NCI-H446 (cell line): ENCODE measurements at places on chromosomes 1 and 21.

DNA sequence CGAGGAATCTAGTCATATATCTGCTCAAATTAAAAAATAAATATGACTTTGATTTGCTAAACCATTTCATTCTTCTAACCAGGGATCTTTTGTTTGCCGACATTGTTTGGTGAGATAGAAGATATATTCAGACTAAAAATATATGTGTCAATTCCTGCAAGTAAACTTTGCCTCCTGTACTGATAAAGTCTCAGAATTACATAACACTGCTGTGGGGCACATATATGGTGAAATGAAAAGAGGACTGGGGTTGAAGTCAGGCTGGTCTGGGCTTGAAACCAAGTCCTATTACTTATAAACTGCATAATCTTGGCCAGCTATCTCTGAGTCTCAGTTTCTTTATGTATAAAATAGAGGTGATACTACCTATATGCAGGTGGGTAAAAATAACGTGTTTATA lies 9.8 kb downstream of the SCMH1 start:
- DNase-seq: no peak

DNA sequence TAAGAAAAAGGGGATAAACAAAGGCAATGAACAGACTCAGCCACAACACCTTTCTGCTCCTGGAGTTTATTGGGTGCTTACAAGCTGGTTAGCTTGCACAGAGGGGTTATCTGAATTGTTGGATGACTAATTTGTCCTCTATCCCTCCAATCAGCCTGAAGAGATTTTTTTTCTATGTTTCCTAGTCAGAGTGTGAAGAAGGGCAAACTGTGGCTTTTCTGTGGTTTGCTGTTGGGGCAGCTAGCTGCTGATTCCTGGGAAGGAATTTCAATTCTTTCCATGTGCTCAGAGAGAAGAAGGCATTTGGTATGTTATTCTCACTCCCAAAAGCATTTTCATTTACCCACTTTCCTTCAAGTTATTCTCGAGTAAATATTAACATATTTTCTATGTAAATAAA lies 48.6 kb downstream of the PCP4 start:
- DNase-seq: no peak

DNA sequence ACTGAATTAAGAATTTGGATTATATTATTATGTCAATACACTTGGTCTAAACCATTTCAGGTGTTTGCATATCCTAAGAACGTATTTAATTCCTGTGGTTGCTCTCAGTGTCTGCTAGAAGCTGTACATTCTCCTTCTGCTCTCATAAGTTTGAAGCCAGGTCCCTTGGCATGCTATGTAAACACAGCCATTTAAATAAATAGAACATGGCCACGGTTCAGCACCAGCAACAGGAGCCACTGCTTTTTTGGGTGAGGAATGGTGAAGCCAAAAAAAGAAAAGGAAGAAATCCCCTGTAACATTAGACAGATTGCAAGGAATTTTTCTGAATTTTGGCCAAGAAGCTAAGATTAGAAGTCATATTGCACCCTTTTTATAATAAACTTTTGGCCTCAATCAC lies 19.1 kb downstream of the CCN1 start:
- DNase-seq: peak; percentile 30

GRCh38 chr1:225253173-225253572 lies 174.7 kb downstream of the LBR start:
- DNase-seq: no peak

DNA sequence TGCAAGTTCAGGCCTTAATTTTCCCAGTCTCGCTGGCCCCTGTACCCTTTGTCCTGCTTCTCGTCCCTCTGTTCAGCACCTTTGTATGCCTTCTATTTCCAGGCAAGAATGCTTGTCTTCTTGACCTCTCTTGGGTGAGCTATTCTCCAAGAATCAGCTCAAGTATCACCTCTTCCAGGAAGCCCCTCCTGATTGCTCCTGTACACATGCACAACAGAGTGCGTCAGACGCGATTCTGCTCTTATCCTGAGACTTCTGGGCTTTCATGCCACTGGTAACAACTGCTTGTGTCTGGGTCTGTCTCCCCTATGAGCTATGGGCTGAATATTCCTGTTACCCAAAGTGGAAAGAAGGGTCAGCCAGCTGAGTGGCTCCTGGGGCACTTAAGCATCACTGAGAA lies 170.8 kb downstream of the GRIK3 start:
- no peak for DNase-seq

DNA sequence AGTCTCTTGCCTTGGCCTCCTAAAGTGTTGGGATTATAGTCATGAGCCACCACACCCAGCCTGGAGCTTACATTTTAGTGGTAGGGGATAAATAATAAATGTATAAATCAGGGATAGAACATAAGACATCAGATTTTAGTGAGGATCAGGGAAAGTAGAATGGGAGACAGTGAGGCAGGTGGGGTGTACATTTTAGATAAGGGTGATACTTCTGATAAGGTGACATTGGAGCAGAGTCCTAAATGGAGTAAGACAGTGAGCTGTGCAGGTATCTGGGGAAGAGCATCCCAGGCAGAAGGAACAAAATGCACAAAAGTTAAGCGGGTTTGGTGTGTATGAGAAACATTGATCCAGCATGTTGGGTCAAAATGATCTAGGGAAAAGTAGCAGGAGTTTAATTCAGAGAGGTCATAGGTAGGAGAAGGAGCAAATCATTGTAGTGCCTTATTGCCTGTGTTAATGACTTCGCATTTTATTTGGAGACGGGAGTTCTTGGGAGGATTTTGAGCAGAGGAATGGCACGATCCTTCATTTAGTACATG lies 11.1 kb downstream of the EPB41 start:
- no peak for DNase-seq

GRCh38 chr1:206951318-206952100 lies 5.2 kb upstream of the PIGR start:
- no peak for DNase-seq

DNA sequence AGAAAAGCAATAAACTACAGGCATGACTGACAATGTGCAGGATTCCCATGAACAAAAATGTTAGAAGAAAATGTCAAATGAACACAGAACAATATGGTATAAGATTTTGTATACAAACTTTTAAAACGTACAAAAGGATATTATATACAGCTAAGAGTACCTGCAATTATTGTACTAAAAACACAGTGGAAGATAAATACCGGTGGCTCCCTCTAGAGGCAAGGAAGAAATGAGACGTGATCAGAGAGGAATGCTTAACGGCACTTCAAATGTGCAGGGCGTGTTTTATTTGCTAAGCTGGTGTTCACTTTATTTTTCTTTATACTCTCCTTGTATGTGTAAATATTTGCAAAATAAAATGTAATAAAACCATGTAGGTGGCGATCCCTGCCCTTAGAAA lies 191.8 kb upstream of the SAMSN1 start:
- DNase-seq: no peak

GRCh38 chr1:150562446-150563339 lies 13.5 kb downstream of the ADAMTSL4 start:
- no peak for DNase-seq

- DNase-seq: no peak
These were observed 819 bp upstream of the GPR3 start for GRCh38 chr1:27391511-27392095.

DNA sequence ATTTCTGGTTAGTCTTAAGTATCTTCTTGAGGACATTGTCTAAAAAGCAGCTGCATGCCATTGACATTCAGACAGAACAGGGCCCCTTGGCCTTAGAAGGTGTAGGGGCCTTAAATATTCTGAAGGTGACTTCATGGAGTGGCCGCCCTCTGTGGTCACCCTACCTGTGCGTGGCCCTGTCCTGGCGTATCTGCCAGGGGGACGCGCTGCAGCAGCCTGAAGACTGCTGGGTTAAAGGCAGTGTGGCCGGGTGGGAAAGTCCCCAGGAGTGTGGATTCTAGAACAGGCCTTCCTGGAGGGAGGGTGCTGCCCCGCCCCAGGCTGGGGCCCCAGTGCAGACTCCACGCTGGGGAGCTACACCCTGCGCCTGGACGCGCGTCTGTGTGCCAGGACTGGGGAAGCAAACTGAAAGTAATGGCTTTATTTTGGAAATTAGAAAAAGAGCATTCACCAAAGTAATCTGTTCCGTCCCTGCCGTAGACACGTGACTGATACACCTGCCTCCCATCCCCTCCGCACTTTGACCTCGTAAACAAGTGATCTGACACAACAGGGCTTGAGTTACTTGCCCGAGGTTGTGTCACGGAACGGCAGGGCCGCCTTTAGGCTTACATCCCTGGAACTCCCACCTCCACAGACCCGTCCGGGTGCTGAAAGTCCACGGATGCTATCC lies 1.8 kb downstream of the AGPAT3 start:
- DNase-seq: no peak

DNA sequence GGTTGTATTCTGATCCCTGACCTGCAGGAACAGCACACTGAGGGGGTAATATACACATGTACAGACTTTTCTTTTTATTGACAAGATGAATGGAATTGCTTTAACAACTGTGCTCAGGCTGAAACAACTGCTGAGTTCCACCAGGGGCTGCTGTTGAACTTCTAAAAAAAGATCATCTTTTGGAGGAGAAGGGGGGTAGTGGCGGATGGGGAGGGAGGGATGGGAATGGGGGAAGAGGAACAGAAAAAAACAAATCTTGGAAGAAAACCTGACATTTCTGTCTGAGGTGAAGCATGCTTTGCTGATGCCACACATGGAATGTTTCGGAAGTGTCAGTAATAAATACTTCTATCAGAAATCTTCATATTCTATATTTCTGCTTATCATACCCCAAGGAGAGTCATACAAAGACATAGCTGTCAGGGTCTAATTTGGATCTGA lies 75.0 kb downstream of the RWDD3 start:
- DNase-seq: peak; percentile 56

DNA sequence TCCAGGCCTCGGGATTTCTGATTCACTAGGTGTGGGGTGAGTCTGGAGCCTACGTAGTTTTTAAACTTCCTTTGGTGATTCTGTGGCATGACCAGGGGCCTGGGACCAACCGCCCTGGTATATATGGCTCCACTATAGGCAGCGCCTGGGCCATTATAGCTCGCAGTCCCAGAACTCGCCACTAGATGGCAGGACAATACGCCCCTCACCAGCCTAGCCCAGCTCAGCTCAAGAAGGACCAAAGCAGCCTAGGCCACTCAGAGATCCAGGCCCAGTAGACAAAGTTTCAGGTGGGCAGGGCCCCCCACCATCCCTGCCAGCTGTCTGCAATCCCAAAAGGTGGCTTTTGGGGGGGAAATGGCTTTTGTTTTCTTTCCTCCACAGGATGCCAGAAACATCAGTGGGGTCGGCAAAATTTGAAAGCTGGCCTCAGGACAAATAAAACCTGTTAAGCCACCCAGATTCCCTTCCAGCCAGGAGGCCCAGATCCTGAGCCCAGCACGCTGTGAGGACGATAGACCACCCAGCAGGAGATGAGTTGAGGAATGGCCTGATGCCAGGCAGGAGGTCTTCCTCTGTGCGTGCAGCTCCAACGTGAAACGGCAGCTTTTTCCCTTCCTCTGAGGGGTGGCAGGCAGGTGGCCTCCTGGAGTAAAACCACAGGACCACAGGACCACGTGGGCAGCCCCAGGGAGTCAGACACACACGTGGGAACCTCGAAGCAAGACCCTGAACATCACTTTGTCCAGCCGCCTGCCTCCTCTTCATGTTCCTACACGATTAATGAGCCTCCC lies 24.8 kb upstream of the TMEM51 start:
- peak; percentile 81 for DNase-seq

GRCh38 chr21:44505673-44506278 lies 34.2 kb downstream of the KRTAP10-1 start:
- no peak for DNase-seq

- no peak for DNase-seq
These were observed 3.8 kb downstream of the NFIA start for GRCh38 chr1:61085983-61086644.

- no peak for DNase-seq
These were observed 109.6 kb upstream of the NGF start for GRCh38 chr1:115447672-115448071.

- DNase-seq: peak; percentile 66
These were observed 10.9 kb downstream of the ERRFI1 start for GRCh38 chr1:8015036-8015808.

GRCh38 chr1:218348628-218349071 lies 3.5 kb downstream of the TGFB2 start:
- DNase-seq: no peak

DNA sequence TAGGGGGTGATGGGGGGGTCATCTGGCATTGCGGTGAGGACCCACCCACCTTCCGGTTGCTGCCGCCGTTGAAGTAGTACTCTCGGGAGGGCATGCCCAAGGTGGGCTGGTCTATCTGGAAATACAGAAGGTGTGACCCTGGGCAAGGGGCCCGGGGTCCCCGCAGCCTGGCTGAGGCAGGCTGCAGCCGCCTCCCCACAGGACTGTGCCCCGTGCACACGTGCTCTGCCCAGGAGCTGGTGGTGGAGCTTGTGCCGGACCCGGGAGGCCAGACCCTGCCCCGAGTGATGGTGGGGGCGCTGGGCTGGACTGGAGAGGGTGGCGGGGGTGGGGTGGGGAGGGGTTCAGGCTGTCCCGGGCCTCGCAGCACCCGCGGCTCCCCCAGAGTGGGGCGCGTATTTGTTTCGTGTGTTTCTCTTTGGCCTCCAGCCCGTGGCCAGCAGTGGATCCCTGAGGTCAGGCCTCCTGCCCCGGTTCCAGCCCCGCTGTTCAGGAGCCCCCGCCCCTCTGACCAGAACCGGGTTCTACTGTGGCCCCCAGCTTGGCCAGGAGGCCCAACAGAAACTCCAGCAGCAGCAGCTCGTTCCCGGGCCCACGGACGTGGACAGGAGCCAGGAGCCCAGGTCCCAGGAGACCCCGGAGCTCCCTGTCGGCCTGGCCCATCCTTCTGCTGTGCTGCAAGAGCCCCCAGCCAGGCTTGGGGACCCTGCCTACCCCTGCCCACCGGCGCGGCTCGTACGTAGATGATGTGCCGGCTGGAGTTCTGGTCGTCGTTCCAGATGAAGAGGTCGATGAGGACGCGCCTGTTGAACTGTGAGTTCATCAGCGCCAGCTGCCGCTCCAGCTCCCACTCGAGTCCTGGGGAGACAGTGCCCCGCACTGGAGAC lies 19.2 kb downstream of the PRXL2B start:
- DNase-seq: no peak

GRCh38 chr1:1318777-1319645 lies 5.4 kb downstream of the INTS11 start:
- DNase-seq: no peak

- no peak for DNase-seq
These were observed 436.8 kb downstream of the CAMTA1 start for GRCh38 chr1:7221826-7222694.

- DNase-seq: no peak
These were observed 32.1 kb downstream of the CD247 start for GRCh38 chr1:167486090-167486824.

- no peak for DNase-seq
These were observed 87.4 kb upstream of the HIVEP3 start for GRCh38 chr1:42006093-42006492.

DNA sequence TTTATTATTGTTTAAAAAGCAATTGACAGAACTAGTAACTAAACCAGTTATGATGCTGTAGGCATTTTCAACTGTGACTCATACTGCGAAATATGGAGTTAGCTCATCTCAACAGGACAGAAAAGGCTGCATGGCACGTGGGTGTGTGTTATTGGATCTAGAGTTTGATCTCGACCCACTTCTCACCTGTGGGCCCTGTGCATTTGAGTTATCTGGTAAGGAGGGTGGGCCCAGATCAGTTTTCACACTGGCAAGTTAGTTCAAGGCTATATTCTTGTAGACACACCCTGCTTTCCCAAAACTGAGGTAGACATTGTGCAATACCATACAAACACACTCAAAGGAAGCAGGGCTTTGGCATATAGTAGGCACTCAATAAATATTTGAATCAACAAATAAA lies 71.3 kb upstream of the PRDX6 start:
- no peak for DNase-seq

- no peak for DNase-seq
These were observed 4.0 kb downstream of the CLCA1 start for GRCh38 chr1:86472767-86473166.
